Brain pericyte (primary cell): ENCODE measurements at places on chromosomes 4 and X.

- no peak for DNase-seq
These were observed 29.7 kb downstream of the MANBA start for GRCh38 chr4:102730968-102731533.

DNA sequence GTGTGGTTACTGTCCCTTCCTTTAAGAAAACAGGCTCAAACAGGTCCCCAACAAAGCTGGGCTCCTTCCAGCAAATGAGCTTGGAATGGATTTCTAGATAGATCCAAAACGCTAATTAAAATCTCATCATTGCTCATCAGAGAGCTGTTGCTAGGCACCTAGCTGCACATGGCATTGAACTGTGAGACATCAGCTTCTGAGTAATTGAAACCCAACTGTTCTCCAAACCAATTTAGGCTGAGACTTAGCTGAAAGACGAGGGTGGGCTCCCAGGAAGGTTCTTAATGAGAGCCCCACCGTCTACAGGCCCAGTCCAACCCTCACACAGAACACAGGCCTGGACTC lies 59.1 kb downstream of the FAM184B start:
- no peak for DNase-seq

DNA sequence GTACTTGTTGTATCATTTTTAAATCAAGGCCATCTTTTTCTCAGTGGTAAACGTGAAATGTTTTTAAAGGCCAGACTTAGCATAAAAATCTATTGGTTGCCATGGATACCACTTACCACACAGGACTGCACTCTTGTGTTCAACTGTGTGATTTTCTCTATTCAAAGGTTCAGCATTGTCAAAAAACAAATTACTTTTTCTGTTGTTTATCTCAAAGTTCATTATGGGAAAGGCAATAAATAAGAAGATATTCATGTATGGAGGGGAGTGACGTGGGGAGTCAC lies 231.0 kb upstream of the GATB start:
- no peak for DNase-seq

DNA sequence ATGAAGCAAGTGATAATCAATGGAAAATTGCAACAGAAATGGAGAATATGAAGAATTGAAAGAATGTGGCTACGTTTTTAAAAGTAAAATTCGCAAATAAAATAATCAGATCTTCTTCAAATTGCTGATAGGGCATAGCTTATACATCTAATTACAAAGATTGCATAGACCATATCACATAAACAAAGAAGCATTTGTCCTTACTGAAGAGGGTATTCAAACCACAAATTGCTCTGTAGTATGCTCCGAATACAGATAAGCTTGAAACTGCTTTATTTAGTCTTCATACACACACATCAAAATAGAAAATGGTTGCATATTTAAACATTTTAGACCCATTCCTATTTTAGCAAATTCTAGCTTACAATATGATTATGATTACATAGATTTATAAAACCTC lies 206.7 kb upstream of the SLIT2 start:
- no peak for DNase-seq

GRCh38 chr4:56909086-56909894 lies 1.6 kb downstream of the REST start:
- no peak for DNase-seq
